ENCODE measurements at places on chromosomes 1 and 21. TPM values are rescaled to one million over a fixed set of nuclear protein-coding genes. Genes with fewer than 3 reads are reported as not detected.
A peak's percentile ranks its signal among the peaks of the same experiment; 100 is the strongest.

DNA sequence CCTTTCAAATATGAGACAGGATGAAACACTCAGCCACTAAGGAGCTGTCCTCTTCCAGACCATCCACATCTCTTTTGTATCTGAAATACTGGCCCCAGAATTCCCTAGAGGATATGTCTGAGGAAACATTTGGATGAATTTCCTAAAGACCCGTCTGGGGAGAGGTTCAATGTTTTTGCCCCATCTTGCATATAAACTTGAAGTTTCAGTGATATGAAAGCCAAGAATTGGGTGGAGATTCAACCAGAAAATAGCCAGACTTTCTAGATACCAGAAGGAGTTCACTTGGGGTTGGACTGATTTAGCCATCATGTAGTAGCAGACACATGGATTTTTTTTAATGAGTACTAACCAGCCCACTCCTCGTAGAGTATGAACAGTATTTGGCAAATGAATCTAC is 182.0 kb downstream of the PLPP3 start:
- DNase-seq, result no peak

DNA sequence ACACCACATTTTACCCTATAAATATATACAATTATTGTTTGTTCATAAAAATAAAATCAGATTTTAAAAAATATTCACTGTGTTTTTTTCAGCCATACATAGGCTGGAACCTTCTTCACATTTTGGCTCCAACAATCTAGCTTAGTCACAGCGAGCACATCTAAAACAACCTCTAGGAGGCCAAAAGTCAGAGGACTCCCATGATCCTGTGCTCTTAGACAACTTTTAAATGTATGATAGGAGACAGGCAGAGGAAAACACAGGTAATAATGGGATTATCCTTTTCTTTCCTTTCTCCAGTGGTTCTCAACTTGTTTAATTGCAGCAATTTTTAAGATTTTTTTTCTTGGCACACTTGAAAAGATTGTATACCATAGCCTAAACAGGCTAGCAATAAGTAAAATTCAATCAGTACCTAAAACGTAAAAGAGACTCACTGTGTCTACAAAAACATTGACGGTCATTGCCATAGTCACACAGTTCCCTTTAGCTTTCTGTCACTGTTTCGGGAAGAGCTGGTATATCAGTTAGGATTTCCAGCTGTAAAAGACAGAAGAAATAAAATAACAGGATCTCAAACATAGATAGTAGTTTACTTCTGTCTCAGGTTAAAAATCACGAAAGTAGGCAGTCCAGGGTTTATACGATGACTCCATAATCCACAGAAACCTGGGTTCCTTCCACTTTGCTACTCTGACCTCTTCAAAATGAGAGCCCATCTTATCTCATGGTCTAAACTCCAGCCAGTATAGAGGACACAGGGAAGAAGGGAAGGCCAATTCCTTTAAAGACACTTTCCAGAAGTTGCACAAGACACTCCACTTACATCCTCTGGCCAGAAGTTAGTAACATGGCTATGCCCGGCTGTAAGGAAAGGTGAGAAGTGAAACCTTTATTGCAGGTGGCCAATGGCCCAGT is 39.2 kb upstream of the CR1L start:
- DNase-seq, result no peak

DNA sequence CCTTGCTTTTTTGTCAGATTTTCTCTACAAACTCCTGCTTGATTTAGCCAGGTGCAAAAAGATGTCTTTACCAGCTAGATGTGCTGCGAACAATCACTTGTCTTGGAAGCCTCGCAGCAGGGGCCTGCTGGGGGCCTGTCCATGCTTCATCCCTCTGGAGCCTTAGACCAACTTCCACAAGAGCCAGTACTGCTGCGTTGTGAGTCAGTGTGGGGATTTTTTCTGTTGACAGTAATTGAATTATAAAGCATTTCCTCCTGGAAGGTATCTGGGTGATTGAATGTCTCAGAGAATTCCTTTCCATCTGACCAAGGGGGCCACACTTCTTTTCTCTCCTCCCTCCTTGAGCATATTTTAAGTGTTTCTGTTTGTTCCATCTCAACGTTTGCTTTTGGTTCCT is 40.4 kb upstream of the LDLRAP1 start:
- no peak for DNase-seq

GRCh38 chr1:6001992-6002576 is 9.9 kb upstream of the NPHP4 start:
- peak; percentile 60 for DNase-seq

DNA sequence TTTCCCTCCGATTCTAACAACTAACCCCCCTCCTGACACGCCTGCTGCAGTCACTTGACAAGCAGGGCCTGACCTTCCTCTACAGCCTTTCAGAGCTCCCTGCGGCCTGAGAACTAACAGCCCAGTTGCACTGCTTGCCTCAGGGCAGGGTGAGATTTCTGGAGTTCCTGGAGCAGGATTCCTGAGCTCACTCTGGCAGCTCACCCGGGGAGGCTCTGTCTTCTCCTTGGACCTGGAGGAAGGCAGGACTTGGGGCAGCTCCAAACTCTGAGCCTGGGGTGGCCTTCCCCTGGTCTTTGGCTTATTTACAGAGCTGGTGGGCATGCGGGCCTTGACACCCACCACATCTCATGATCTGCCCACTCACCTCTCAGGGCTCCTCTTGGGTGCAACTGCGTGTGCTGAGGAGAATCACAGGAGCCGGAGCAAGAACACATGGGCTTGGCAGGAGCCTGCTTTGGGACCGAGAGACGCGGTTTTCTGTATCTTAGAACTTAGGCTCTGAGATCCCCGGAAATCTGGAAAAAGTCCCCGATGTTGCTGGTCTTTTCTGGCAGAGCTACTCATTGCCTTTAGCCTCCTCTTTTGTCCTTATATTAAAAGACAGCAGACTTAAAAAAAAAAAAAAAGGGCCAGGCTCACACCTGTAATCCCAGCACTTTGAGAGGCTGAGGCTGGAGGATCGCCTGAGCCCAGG is 13.1 kb upstream of the SLC25A34 start:
- no peak for DNase-seq

Gene SYCP1
- total RNA-seq, result not detected

Gene IQCC
- 1.2 TPM for total RNA-seq

Gene FCRL1
- total RNA-seq, result not detected

Gene DENND2C
- 1.0 TPM for total RNA-seq

Gene UBE2Q1
- 37.3 TPM for total RNA-seq

Gene CKS1B
- 6.7 TPM for total RNA-seq

Measured in pancreas (tissue), 10 donors.